Pancreas (tissue), 10 donors: ENCODE measurements at places on chromosomes 2 and 18.
A peak's percentile ranks its signal among the peaks of the same experiment; 100 is the strongest.

DNA sequence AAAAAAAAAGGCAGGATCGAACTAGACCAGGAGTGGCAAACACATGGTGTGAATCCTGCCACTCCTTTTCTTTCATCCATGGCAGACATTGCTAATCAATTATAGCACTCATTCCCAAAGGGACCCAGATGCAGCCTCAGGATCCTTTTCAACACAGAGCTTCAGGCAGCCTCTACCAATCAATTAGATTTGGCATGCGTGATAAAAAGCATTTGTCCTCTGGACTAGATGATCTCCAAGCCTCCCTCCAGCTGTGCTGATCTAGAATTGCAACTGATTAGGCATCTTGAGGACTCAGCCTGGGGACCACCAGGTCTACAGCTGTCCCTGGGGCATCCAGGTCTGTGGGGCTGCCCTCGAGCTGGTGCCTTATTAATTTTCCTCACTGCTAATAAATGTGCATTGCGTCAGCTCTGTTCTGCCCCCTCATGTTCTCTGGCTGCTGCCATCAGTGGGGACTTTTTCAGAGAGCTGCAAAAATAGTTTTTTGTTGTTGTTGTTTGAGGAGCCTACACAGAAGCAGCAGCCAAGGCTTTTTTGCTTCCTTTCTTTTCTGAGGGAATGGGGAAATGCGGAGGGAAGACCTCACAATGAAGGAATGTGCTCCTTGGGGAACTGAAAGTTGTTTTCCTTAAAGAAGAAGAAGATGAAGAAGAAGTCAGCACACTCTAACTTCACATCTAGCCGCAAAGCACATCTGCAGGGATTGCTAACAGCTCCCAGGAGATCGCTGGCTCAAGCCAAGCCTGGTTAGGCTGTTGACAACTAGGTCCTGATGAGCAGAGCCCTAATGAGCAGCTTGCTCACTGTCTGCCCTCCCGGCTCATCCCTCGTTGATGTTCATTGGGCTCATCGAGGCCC is 8.8 kb upstream of the ATOH8 start:
- DNase-seq, result no peak

DNA sequence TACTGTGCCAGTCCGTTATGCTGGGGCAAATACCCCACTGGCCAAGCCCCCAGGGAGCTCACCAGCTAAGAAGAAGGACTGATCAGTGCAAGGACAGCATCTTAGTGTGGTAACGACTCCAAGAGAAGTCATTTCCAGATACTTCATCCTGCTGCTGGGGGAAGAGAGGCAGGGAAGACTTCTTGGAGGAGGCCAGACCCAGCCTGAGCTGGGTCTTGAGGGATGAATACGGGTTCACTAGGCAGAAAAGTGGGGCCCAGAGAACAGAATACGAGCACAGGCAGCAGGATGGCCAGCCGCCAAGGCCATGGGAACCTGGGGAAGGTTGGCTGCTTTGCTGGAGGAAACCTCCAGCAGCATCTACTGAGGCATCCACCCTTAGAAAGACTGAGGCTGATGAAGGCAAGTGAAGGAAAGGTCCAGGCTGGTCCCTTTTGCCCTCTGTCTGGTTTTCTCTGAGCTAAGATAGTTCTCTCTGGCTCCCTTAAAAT is 84.1 kb downstream of the GLI2 start:
- DNase-seq, result no peak

- peak; percentile 83 for DNase-seq
Observed at GRCh38 chr18:811892-812375, at the start of gene YES1. YES1 (minus strand) TSS chr18:812242; CDS start chr18:756827, 55,415 bp downstream.

DNA sequence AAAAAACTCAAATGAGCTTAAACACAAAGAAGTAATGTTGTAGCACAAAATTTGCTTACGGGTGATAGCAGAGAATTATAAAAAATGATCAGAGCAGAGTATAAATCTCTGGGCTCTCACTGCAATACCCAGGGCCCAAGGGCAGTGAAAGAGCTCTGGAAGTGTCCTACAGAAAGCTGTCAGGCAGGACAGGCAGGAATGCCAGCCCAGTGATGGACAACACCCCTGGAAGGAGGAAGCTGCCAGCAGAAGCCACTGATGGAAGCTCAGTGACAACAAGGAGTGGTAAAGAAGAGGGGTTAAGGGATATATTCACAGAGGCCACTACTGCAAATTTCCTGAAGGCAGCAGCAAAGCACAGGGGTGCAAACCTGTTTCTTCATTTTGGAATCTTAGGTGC is 214.9 kb downstream of the L3MBTL4 start:
- no peak for DNase-seq

GRCh38 chr18:55515941-55516710 is 71.9 kb downstream of the TCF4 start:
- DNase-seq, result no peak

- DNase-seq, result no peak
Observed at GRCh38 chr2:186460465-186460864, 25.6 kb upstream of the ZC3H15 start.

DNA sequence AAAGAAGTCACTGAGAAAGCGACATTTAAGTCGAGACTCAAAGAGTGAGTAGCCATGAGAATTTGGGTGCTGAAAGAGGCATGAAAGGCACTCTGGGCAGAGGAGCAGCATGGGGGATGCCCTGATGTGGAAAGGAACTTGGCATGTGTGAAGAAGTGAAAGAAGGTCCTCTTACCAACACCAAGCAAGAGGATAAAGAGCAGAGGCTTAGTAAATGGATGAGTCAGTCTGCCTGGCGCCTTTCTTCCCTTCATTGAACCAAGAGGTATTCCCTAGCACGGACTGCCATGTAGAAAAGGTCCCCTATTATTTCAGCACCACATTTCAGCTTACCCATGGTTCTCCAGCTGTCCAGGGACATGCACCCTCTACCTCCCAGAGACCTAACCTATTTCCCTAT is 221.1 kb upstream of the NRP2 start:
- no peak for DNase-seq
